ENCODE measurements at places on chromosomes 1 and 21.

DNA sequence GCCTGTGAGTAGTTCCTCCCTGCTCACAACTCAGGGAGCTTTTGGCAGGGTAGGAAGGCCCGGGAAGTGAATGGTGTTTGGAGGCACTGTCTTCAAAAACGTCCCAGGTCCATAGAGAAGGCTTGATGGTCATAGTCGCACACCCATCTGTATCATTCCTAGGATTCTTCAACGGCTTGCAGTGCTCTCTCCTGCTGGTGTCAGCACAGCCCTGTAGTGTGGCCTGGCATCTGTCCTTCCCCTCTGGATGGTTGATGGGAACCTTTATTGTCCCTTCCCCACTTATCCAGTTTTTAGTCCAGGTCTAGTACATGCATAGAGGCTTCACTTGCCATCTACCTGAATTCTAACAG is 142.8 kb upstream of the HOOK1 start:
- DNase-seq: no peak

GRCh38 chr1:10759413-10760200 is 36.8 kb downstream of the CASZ1 start:
- no peak for DNase-seq

GRCh38 chr1:151984313-151984956 is 9.2 kb downstream of the S100A10 start:
- no peak for DNase-seq

DNA sequence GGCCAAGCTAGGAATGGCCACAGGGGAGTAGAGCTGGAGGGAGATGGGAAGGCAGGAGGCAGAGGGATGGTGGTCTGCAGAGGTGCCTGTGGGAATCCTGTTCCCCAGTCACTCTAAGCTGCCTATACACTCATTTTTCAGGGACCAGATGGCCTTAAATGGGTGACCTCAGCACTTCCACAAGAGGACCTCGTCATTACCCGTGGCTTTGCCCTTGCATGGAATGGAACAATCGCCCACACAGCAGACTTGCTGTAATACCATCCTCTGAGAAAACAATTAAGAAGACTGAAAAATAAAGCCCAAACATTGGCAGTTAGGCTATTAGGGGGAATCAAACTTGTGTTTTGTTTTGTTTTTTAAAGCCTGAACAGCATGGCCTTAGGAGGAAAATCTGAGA is 12.9 kb upstream of the TNN start:
- no peak for DNase-seq

GRCh38 chr1:199272628-199273086 is 633.8 kb downstream of the PTPRC start:
- no peak for DNase-seq

- no peak for DNase-seq
Measured at GRCh38 chr1:202238914-202239313, 45.3 kb downstream of the LGR6 start.

DNA sequence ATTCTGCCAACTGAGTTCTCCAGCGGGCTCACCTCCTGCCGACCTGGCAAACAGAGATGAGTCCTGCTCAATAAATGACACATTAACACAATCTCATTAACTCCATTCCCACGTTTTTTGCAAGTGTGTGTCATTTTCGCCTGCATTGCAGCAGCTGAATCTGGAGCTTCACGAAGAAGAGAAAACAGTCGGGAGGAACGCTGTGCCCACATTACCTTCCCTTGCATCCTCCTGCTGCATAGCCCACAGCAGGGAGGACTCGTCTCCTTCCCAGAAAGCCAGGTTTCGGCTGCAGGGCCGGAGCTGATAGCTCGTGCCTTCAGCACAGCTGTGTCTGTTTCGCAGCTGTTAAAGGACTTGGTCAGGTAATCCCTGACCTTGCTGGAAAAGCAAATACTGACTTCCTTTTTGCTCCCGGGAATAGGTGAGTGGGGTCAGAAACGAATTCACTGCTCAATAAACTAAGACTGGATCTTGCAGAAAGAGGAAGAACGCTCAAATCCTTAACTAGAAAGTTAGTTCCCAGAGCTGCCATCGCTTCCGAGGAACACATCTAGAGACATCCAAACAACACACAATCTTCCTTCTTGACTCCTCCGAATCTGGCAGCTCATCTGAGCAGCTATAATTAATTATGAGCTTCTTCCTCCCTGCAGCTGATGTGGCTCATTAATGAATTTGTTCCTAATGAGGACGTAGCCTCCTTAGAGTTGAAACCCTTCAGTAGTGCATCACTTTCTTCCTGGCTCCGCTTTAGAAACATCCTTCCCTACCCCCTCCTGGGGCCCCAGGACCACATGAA is 33.0 kb downstream of the KANK4 start:
- no peak for DNase-seq

GRCh38 chr1:93304716-93305138 is 41.0 kb upstream of the DR1 start:
- DNase-seq: peak; percentile 31

GRCh38 chr21:19529031-19529430 is 1125.4 kb upstream of the TMPRSS15 start:
- no peak for DNase-seq
